ENCODE measurements at places on chromosomes 16 and 17. TPM values are rescaled to one million over a fixed set of nuclear protein-coding genes. Genes with fewer than 3 reads are reported as not detected.

Gene NPIPA3
- total RNA-seq = 0.82 TPM

Gene ABCA10
- 0.05 TPM for total RNA-seq

Gene ZACN
- total RNA-seq = 0.06 TPM

Gene GP1BA
- not detected for total RNA-seq

Gene LITAFD
- not detected for total RNA-seq

Gene BANP
- total RNA-seq = 21.5 TPM

Gene GRIN2C
- 0.10 TPM for total RNA-seq

Gene LRRC59
- total RNA-seq = 290 TPM

Gene ACLY
- total RNA-seq = 205 TPM

Gene KRTAP4-8
- total RNA-seq = not detected

Gene SETD1A
- 5.3 TPM for total RNA-seq

Gene MT1E
- 533 TPM for total RNA-seq

Gene ZP2
- not detected for total RNA-seq

Gene KRT9
- total RNA-seq = not detected

Gene MEIOB
- not detected for total RNA-seq

Gene OR1E2
- total RNA-seq = not detected

Gene BFAR
- total RNA-seq = 83.2 TPM

Gene TAT
- not detected for total RNA-seq

Gene RDM1
- total RNA-seq = 3.2 TPM

Gene TBX2
- 1.8 TPM for total RNA-seq

Gene ZFP3
- total RNA-seq = not detected

Gene MT1A
- total RNA-seq = not detected

Gene CRHR1
- total RNA-seq = not detected

Gene RUNDC3A
- 0.31 TPM for total RNA-seq

Gene CD300LG
- not detected for total RNA-seq

Gene P2RX5
- 15.9 TPM for total RNA-seq

Gene OR3A3
- not detected for total RNA-seq

Gene CEMP1
- total RNA-seq = not detected

Gene KRTAP4-5
- not detected for total RNA-seq

Gene OTOP3
- total RNA-seq = not detected

Gene DNAAF8
- 2.5 TPM for total RNA-seq

Gene SLC6A2
- not detected for total RNA-seq

Gene CCL13
- not detected for total RNA-seq

Gene C1QTNF8
- total RNA-seq = not detected

Gene CD300H
- total RNA-seq = not detected

Gene CNTNAP4
- total RNA-seq = 0.05 TPM

Gene TBC1D3G
- not detected for total RNA-seq

Gene SHISA6
- total RNA-seq = not detected

Gene ABCC12
- not detected for total RNA-seq

Gene SPIRE2
- 1.0 TPM for total RNA-seq

Gene USP6
- total RNA-seq = not detected

Gene HOXB3
- total RNA-seq = 4.2 TPM

Gene ABCC3
- 6.4 TPM for total RNA-seq

Gene CCL7
- total RNA-seq = not detected

Gene IGSF6
- total RNA-seq = not detected

Gene HSD17B2
- 4.4 TPM for total RNA-seq

Gene DNAH9
- total RNA-seq = 0.07 TPM

Gene CMTM2
- not detected for total RNA-seq

Gene IRX5
- total RNA-seq = 0.85 TPM

Gene AOC3
- 0.11 TPM for total RNA-seq

Gene CCL1
- not detected for total RNA-seq

Gene NEK8
- 4.5 TPM for total RNA-seq

Gene CALB2
- 6.9 TPM for total RNA-seq

Gene TBC1D28
- not detected for total RNA-seq

Gene KRT31
- total RNA-seq = not detected

Gene C1QL1
- 3.6 TPM for total RNA-seq

Gene ABCA5
- 1.1 TPM for total RNA-seq

Gene MEFV
- total RNA-seq = 0.03 TPM

Gene TSNAXIP1
- not detected for total RNA-seq

Gene NDRG4
- total RNA-seq = 4.6 TPM

All from HT1080 (cell line).